ENCODE measurements at places on chromosomes 3 and 15.
A peak's percentile ranks its signal among the peaks of the same experiment; 100 is the strongest.

GRCh38 chr3:160081958-160082533 lies 93.4 kb downstream of the IL12A start:
- DNase-seq, result no peak

- DNase-seq, result no peak
Measured at GRCh38 chr15:33191591-33191990, 2.9 kb downstream of the FMN1 start.

DNA sequence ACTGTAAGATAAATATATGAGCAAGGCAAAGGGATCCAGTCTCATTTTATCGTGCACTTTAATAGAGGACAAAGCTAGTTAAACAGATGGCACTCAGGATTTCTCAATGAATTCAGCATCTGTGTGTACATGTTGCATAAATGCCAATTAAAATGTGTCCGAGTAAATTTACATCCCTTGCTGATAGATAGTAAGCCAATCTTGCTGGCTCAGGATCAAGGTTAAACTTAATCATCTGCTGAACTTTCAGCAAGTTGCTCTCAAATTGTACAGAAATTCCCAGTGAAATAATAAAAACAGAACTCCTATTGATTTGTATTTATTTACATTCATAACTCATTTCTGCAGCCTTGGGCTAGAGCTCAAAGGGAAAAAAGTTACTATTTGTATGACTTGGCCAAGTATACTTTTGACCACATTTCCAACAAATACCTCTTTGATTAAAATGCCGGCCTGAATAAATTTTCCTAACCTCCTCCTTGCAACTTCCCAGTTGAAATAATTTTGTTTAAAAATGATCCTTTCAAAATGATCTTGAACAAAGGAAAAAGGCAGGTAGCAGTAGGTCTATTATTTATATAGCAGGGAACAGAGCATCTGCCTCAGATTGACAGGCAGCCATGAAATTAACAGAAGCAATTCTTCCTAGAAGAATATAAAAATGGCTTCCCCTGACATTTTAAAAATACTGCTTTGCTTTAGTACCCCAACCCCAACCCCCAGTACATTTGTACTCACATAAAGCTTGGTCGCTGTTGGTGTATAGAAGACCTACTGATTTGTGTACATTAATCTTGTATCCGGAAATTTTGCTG lies 1001.9 kb downstream of the ROBO1 start:
- no peak for DNase-seq

DNA sequence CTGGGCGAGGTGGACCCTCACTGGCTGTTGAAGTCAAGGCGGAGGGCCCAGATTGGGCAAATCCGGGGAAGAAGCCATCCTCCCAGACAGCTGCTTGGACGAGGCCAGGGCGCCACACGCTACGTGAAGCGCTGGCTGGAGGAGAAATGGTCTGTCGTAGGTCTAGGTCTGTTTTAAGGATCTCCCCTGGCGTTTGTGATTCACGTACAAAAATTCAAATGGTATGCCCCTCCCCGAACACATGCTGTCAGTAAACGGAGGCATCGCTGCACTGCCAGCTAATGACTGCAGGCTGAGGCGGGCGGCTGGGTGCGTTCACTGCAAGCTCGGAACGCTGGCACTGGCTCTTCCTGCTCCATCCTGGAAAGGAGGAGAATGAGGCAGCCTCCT lies 69.9 kb downstream of the EPHB3 start:
- no peak for DNase-seq

GRCh38 chr15:51121118-51121517 lies 26.4 kb upstream of the TNFAIP8L3 start:
- DNase-seq, result no peak

- no peak for DNase-seq
Measured at GRCh38 chr3:107753494-107753893, 230.7 kb downstream of the BBX start.

DNA sequence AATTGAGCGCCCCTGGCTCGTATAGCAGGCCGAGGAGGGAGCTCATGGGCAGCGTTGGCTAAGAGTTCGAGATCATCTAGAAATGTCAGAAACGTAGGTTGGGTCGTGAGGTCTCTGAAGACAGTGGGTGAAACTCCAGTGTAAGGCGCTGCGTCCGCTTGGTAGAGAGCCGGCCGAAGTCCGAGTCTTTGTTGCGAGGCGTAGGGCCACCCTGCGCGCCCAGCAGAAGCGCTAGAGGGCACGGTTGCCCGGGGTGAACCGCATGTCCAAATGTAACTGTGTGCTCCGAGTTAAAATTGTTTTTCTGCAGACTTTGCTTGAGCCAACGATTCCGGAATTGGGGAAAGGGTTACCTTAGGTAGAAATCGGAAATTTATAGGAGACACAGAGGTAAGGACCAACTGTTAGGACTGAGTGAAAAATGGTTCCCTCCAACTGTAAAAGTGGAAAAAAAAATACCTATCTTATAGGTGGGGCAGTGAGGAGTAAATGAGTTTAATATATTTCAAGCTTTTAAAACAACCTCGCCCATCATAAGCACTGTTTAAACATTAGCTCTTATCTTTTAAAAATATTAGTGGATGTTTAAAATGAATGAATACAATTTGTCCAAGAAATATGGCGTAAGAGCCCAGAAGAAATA lies 993 bp upstream of the SIAH2 start:
- DNase-seq, result no peak

GRCh38 chr3:19898721-19899120 lies 35.3 kb downstream of the EFHB start:
- DNase-seq, result no peak

GRCh38 chr15:56973463-56973862 lies 55.0 kb downstream of the TCF12 start:
- DNase-seq, result no peak

DNA sequence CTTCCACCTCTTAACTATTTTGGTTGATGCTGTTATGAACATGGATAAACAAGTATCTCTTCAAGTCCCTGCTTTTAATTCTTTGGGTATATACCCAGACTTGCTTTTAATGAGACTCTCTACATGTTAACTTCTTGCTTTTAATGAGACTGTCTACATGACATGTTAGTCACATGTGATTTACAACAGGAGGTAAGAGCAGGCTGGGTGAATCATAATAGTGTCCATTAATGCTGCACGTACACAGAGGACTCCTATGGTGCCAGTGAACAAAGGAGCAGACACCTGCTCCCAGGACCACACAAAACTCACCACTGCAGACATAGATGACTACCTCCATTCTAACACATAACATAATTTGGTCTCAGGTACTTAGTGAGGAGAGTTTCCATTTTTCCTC lies 273.4 kb upstream of the NSMCE3 start:
- no peak for DNase-seq

- DNase-seq, result no peak
Measured at GRCh38 chr3:128573160-128573559, 77.5 kb downstream of the RPN1 start.

GRCh38 chr15:89400116-89400781 lies 65.6 kb upstream of the POLG start:
- no peak for DNase-seq

GRCh38 chr3:50447290-50447840 lies 56.1 kb downstream of the CACNA2D2 start:
- no peak for DNase-seq

GRCh38 chr3:39025222-39025970 lies 26.3 kb downstream of the SCN11A start:
- no peak for DNase-seq

DNA sequence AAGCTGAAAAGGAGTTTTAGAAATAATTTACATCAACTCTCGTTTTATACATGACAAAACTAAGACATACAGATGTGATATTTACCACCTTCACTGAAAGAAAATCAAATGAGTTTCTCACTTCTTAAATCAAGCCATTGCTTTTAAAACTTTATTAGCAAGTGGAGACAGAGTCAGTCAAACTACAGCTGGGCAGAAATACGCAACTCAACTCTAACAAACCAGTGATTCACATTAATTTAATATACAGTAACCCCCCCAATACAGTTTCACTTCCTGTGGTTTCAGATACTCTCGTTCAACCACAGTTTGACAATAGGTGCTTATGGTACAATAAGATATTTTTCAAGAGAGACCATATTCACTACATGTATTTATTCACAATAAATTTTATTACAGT lies 477.1 kb downstream of the MAGI1 start:
- no peak for DNase-seq

- DNase-seq, result no peak
Measured at GRCh38 chr3:32460031-32460749, 42.5 kb downstream of the CMTM6 start.

DNA sequence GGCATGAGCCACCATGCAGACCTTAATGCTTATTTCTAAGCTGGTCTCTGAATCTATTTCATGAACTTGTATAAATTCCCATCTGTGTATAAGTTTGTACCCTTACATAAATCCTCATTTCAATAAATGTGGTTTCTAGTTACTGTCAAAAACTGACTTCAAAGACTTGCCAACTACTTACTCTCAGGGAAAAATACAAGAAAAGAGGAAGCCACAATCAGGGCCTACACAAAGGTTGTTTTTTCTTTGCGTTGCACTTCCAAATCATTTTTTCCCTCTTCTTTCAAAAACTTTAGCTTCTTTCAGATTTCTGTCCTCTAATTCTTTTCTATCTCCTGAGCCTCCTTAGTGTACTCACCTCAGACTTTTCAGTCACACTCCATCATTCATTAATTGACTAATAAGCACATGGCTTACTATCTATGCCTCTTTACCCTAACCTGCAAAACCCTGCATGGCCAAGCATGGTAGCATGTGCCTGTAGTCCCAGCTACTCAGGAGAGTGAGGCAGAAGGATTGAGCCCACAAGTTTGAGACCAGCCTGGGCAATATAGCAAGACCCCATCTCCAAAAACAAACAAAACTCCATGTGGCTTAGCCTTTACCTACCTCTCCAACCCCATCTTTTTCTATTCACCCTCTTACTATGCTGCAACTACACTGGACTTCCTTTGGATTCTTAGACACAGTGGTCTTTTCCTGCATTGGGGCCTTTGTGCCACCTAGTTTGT lies 37.7 kb downstream of the BUB1B start:
- no peak for DNase-seq

GRCh38 chr3:49399461-49399860 lies 12.3 kb downstream of the RHOA start:
- DNase-seq, result no peak

DNA sequence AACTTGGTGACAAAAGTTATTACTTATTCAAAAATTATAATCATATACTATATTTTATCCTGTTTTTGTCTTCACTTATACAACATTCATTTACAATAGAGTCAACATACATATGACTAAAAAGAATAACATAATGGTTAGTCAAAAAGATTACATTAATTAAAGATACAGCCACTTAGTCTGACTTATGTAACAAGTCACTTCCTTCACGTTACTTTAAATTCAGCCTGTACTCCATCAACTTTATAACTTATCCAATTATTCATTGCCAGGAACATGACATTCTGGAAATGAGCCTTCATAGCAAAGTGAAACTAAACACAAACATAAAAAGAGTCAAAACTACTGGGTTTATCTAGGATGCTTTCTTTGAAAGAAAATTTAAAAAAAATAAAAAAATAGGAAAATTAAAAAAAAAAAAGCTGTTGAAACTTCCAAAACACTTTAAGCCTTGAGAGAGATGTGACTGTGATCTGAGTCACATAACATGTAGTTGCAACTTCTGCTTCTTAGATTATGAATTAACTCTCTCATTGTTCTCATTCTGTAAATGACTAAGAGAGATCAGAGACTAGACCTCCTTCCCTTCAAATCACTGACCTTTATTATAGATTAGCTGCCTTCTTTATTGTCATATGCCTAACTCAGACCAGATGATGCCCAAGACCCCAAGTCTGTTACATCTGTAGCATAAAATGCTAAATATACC lies 107.8 kb downstream of the MYRIP start:
- DNase-seq, result no peak

DNA sequence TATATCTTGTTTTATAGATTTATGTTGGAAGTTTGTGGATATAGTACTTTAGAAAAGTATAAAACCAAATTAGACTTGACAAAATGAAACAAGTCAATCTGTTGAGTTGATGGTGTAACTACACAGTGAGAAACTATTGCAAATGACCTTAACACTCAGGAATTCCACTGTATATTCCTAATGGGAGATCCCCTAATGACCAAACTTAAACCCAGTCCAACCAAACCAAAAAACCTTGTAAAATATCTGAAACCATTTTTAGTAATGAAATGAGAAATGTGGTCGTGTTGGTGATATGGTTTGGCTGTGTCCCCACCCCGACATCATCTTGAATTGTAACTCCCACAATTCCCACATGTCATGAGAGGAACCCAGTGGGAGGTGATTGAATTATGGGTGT lies 31.9 kb upstream of the ATP13A3 start:
- no peak for DNase-seq

- no peak for DNase-seq
Measured at GRCh38 chr3:114114719-114115118, 58.2 kb downstream of the QTRT2 start.

GRCh38 chr3:51966486-51966885 lies 768 bp downstream of the PCBP4 start:
- DNase-seq, result no peak

DNA sequence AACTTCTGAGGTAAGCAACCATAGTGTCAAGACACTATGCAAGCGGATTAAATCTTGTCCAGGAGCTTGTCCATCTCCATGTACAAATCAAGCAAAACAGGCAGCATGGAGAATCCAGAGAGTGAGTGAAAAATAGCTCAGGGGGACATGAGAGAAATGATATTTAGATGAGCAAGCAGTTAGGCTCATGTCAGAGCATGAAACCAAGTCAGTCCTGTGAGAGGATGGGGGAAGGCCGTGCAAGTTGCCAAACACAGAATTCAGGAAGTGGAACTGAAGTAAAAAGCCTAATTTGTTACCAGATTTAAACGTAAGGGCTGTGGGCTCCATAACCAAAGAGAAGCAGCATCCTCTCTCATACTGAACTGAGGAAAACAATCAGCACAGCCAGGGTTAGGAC lies 995.9 kb downstream of the MCTP2 start:
- no peak for DNase-seq

DNA sequence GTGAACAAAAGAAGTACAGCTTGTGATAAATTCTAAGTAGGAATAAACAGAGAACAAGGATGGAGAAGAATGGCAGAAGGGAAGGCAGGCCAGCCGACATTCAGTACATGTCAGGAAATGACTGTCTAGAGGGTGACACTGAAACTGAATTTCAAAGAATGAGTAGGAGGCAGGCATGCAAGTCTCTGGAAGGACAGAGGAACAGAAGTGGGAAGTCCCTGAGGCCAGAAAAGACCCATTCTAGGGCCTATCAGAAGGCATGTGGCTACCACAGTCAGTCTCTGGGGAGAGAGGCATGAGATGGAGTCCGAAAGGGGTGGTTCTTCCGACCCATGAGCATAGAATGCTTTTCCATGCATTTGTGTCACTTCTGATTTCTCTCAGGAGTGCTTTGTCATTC lies 243.5 kb upstream of the UBE2E2 start:
- no peak for DNase-seq

GRCh38 chr3:196609343-196609775 lies 30.1 kb upstream of the NRROS start:
- DNase-seq, result peak; percentile 70

- no peak for DNase-seq
Measured at GRCh38 chr3:49133226-49133951, 539 bp upstream of the LAMB2 start.

DNA sequence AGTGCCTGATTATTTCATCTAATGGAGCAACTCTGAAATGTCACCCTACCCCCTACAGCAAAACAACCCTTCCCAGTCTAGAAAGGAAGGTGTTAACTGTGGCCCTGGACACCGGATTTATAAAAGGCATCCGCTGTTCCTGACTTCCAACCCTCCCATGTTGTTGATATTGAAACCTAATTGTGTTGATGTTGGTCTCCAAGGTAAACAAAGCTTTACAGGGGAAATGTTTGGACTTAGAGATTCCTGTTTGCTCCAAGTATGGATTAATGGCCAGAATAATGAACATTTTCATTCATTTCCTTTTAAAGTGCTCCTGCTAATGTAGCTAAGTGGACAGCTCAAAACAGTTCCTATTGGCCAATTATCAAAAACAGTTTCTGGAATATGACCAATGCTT lies 19.4 kb upstream of the LMCD1 start:
- no peak for DNase-seq
